Keratinocyte (primary cell): ENCODE measurements at places on chromosomes 7 and 10. TPM values are rescaled to one million over a fixed set of nuclear protein-coding genes. Genes with fewer than 3 reads are reported as not detected.

DNA sequence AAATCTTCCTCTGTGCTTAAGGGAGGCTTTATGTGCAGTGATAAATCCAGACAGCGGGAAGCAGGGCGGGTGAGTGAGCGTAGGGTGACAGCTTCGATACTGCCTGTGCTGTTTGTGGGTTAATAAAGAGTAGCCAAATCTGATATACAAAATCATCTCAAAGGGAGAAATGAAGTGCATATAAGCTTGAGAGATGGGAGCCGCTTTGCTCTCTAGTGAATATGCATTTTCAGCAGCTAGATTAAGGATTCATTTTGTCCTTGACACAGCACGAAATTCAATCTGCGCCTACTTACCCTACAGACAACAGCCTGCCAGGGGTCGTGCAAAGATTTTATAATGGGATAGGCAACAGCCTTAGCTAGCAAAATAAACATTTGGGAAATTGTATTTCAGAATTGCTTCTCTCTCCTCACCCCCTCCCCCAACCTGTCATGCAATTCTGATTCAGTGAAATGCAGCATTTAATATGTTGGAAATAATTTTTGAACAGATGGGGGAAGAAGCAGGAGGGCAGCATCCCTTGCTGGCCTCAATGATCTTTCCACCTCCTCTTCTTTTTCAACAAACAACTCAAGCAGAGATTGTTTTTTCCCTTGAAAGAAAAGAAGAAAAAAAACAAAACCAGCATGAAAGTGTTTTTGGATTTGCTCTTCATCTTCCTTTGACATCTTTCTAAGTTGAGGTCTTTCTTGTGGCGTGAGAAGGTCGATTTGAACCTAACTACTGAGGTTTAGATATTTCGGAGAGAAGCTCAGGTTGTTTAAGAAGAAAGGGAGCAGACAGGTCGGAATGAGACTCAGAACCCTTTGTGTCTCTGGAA, 117.9 kb downstream of the AOAH start:
- no peak for DNase-seq

- no peak for DNase-seq
These were observed 375.9 kb downstream of the BMPER start for GRCh38 chr7:34281260-34281659.

DNA sequence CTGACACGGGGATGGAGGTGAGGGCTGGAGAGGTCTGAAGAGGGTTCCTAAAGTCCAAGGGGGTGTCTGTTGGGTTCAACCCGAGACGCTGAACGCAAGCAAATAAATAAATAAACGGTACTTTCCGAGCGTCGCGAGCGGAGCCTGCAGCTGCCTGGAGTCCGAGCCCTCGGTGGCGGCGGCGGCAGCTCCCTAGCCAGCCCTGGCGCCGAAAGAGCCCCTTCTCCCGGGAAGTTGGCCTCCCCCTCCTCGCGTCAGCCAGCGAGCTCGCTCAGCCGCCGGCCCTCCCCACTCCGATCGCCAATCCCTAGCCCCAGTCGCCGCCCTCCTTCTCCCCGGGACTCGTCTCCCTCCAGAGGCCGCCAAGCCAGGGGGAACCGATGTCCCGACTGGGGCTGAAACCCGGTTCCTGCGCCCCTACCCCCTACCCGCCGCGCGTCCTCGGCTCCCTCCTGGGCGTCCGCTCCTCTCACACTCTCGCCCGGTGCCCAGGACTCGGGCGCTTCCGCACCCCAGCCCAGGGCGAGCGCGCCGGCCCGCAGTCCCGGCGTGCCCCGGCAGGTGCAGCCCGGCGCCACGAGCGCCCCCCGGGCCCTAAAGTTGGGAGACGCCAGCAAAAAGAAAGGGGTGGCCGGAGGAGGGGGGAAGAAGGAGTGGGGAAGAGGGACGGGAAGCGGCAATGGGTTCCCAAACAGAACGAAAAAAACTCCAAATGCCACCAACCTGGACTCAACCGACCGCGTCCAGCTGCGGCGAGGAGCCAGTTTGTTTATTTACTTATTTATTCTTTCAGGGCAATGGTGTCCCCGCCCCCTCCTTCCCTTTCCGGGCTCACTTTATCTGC, at the start of gene GFRA1:
Gene GFRA1, minus strand, starts transcription at position 767 of the 844 bp plus-strand sequence. CDS start 1,177 bp downstream, outside the sequence.
- no peak for DNase-seq

DNA sequence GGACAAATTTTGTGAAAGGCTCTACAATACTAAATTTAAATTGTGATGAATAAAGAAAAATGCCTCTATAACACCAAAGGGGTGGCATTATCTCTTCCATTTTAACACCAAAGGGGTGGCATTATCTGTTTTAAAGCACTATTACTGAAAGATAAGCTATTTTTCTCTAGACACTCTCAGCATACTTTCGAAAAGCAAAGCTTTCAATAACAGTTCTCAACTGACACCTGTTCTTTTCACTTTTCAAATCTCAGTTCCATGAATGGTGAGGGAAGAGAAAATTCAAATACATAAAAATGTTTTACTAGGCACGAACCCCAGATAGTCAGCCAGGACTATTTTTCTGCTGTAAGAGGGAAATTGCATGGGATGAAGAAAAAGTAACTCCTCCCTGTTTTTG, 103.8 kb downstream of the CPEB3 start:
- DNase-seq: no peak

HOXA11 gene
- 0.07 to 0.18 TPM (median 0.14 TPM) in 3 replicates for polyA plus RNA-seq

PLXDC2 gene
- polyA plus RNA-seq: 12.0 to 18.6 TPM (median 12.9 TPM) in 3 replicates

- no peak for DNase-seq
These were observed 218.6 kb downstream of the THSD7A start for GRCh38 chr7:11613292-11613930.

- no peak for DNase-seq
These were observed 5.4 kb downstream of the EMX2 start for GRCh38 chr10:117547716-117548668.

DNA sequence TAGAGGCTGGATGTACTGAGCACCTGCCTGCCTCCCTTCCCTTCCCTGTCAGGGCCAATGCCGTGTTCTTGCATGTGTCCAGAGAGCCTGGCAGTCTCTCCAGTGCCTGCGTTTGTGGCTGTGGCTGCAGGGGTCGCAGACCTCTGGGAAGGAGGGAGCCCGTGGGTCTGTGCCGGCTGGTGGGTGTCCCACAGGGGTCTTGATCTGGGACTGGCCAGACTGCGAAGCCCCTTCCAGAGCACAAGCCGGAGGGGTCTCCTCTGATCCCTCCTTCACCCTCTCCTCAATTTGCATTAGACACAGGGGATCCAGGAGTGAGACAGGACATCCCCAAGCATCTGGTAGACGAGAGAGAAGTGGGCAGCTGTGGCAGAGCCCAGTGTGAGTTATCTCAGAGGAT, 199.2 kb downstream of the ADARB2 start:
- DNase-seq: no peak

GRCh38 chr10:131790021-131790420, 110.8 kb upstream of the PPP2R2D start:
- DNase-seq: no peak

DNA sequence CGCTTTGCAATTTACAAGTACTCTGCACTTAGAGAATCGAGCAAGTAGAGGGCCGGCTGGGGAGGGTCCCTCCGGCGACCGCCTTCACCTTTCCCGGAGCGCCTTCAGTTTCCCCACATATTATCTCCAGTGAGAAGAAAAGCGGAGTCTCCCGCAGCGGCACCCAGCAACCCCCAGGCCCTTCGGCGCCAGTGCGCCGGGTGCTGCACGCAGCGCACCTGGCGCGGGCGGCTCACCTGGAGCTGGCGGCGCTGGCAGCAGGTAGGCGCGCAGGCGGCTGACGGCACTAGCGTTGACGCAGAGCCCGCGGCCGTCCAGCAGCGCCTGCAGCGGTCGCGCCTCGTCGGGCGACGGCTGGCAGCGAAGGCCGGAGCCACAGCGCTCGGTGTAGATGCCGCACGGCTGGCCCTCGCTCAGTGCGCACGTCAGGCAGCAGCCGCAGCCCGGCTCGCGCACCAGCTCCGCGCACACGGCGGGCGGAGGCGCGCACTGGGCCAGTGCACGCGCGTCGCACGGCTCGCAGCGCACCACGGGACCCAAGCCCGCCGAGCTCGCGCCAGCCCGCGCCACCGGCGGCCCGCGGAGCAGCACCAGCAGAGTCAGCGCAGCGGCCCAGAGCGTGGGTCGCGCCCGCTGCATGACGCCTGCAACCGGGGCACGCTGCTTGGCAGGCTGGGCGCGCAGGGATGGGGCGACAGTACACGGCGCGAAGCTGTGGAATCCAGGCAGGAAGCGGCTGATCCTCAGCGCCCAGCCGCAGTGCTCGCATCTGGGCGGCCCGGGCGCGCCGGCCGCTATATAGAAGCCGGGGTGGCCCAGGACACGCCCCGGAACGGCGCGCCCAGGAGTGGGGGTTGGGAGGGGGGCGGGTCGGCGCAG, at the start of gene IGFBP3:
Gene IGFBP3, minus strand, starts transcription at position 771 of the 879 bp plus-strand sequence. Its CDS starts 132 bp downstream, at position 639.
- no peak for DNase-seq

- DNase-seq: peak; percentile 53
These were observed 55.1 kb downstream of the FAM53B start for GRCh38 chr10:124688889-124689670.

- DNase-seq: no peak
These were observed 330.9 kb downstream of the GFRA1 start for GRCh38 chr10:115942101-115942500.

DNA sequence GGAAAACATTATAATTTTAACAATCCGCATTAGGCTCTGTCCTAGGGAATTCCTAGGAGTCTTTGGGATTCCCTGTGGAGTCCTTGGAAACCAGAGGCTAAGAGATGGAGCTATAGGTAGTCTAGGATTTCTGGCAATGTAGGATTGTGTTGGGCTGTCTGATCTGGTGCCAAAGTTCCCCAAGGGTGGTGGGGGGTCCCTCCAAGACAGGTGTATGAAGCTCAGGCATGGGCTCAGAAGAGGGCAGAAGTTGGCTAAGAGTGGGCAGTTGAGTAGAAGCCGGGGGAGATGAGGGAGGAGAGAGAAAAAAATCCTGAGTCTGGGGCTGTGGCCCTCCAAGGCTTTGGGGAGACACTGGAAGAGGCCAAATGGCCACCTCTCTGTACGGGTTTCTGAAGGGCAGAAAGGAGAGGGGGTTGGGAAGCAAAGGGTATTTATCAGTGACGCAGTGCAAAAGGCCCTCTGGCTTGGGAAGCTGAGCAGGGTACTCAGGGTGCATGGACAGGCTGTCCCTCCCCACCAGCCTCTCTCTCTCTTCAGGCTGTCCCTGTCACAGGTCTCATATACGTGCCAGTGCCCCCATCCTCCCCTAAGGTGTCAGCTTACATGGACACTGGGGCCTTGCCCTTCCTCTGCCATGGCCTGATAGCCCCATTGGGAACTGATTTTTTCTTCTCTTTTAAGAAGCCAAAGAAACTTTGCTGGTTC, 929 bp downstream of the HOXA6 start:
- no peak for DNase-seq

DNA sequence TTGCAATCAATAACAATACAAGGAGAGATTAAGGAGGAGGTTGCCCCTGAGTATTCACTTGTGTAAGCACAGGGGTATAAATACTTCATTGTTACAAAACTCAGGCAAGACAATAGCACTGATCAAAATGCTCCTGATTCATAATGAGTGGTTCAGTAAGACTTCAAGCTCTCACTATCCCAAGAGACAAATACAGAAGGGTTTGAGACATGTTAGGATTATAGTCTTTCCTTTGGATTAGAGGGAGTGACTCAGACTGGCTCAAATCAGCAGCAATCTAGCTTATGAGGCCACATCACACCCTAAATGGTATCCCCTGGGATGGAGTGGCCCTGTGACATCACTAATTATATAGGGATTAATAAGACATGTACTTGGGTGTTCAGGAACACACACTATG, 167.2 kb upstream of the HGF start:
- DNase-seq: no peak

GRCh38 chr7:134932707-134933370, 53.5 kb upstream of the AGBL3 start:
- no peak for DNase-seq

MMD2 gene
- not detected in 3 replicates for polyA plus RNA-seq

DNA sequence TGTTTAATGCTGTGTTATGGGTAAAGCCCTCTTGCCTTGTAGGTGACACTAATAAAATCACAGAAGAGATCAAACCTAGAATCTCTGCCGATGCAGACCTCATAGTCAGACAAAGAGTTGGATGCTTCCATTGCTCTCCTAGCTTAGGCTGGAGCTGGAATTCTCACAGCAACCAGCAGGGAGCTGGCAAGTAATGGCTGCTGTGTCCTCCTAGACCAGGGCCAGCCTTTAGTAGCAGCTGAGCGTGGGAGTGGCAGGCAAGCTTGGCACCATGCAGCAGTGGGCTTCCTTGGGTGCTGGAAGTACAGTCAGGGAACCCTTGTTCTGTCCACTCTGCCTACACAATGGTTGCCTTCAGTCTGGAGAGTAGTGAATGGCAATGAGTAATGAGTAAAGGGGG, 598.3 kb upstream of the GALNT17 start:
- no peak for DNase-seq

GRCh38 chr10:75640381-75640780, 209.0 kb downstream of the LRMDA start:
- DNase-seq: no peak

GBX1 gene
- not detected in 3 replicates for polyA plus RNA-seq

DNA sequence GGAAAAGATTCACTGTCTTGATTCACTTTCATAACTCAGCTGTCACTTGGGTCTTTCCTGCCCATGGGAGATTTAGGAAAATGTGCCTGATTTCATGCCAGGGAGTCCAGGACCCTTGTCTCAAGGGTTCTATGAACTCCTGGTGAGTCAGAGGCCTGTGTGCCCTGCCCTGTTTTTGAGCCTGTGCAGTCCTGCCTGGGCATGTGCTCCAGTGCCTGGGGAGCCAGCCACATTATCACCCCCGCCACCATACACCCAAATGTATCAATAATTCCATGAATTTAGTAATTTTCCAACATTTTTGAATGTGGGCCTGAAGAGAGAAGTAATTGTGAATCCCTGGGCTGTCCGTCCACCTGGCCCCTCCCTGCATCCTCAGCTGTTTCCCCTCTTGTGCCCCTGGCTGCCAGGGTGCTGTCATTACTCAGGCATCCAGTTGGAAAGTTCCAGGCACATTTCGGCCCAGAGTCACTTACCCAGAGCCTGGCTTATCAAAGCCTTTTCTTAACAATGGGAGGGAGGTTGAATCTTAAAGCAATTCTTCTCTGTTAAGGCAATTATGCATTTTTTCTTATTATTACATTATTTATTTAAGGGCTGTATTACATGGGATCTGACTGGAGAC, 287.8 kb upstream of the CDC14C start:
- peak; percentile 9 for DNase-seq

DNA sequence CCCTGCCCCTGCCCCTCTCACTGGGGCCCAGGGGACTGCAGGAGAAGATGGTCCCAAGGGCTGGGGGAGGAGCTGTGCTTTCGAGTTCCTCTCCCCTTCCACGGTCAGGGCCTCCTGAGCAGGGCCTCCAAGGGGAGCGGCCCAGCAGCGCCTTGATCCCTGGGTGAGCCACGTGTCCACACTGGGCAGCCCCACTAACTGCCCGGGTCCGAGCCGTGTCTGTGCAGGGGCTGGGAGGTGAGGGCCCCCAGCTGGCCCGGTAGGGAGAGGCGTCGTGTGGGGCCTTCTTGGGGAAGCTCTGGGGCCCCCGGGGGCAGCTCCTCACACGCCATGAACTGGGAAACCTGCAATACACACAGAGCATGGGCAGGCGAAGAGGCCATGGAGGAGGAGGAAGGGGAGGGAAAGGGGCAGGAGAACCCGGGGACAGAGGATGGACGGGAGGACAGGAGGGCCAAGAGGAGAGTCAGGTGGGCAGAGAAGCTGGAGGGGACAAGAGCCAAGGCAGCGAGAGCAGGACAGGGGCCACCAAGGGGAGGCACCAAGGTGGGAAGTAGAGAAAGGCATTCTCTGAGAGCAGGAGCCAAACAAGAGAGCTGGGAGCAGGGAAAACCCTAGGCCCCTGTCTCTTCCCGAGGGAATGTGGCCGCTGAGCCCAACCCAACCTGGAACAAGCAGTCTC, 32.8 kb downstream of the KCNH2 start:
- no peak for DNase-seq

TRIM50 gene
- not detected in 3 replicates for polyA plus RNA-seq
